Non-pigmented ciliary epithelial cell (primary cell): ENCODE measurements at places on chromosomes 1 and 21.
A peak's percentile ranks its signal among the peaks of the same experiment; 100 is the strongest.

DNA sequence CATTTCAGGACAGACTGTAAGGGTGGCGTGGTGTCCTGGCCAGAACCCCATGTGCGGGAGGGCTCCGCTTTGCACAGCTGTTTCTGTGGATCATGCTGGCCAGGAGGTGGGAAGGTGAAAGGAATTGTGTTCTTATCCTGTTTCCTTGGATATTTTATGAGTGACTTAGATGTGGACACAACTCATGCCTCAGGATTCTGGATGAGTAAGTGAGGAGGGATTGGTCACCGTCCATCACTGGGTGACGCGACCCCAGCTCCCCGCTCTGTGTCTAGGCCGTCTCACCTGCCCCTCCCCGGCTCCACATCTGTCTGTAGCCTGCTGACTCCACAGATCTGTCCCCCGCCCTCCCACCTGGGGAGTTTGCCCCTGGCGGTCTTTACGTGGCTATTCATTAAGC is 48.8 kb downstream of the PIK3CD start:
- DNase-seq, result peak; percentile 63

DNA sequence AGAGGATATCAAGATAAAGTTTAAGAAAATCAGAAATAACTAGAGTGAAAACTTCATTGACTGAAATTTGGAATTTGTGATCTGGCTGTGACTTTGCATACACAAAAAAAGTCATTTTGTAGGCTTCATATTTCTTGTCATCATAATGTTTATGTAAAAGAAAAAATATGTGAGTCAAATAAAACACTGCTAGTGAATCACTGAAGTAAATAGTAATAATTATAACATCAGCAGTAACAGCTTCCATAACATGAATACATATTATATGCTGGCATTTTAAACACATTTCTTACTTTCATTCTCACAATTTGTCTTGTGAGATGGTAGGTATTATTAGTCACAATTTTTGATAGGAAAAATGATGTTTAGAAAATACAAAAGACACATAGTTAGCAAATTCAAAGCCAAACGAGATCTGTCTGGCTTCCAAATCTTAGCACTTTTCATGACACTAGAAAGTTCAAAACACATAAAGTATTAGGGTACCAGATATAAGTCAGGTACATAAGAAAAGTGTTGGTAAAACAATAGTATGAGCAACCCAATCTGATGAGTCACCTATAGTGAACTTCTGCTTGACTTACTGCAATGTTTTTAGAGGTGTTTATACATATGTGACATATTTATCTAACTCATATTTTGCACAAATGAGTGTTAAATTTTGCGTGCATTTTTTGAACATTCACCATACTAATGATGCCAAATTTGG is 241.0 kb upstream of the SNX7 start:
- no peak for DNase-seq

DNA sequence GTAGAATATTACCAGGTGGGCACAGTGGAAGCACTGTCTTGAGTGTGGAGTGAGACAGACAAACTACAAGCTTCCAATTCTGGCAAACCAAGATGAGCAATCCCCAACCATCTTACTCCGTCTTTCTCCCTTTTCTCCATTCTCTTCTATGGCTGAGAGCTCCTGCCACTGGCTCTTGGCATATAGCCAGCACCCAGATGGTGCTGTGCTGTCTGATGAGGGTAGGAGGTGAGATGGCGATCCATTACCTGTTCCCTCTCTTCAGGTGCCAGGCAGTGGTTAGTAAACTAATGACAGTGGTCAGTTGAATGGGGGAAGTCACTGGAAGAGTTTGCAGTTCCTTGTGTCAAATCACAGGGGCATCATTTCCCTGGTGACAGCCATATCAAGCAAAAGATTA is 108.4 kb downstream of the FNBP1L start:
- no peak for DNase-seq

GRCh38 chr1:192065087-192065486 is 93.2 kb upstream of the RGS18 start:
- no peak for DNase-seq

- no peak for DNase-seq
These were observed 103.5 kb upstream of the ZBTB40 start for GRCh38 chr1:22347854-22348760.

- no peak for DNase-seq
These were observed 67.3 kb upstream of the LAPTM5 start for GRCh38 chr1:30824736-30825429.

GRCh38 chr1:198595765-198596164 is 43.1 kb upstream of the PTPRC start:
- no peak for DNase-seq

- no peak for DNase-seq
These were observed 40.0 kb downstream of the S1PR1 start for GRCh38 chr1:101276818-101277217.

GRCh38 chr1:230339033-230339432 is 87.1 kb downstream of the PGBD5 start:
- DNase-seq, result no peak

- DNase-seq, result no peak
These were observed 45.1 kb downstream of the ERI3 start for GRCh38 chr1:44310006-44310405.

GRCh38 chr1:113369040-113369439 is 21.3 kb upstream of the MAGI3 start:
- no peak for DNase-seq

- no peak for DNase-seq
These were observed 212.5 kb downstream of the TOMM20 start for GRCh38 chr1:234915924-234916675.

GRCh38 chr1:21060523-21060922 is 116.2 kb downstream of the EIF4G3 start:
- no peak for DNase-seq

DNA sequence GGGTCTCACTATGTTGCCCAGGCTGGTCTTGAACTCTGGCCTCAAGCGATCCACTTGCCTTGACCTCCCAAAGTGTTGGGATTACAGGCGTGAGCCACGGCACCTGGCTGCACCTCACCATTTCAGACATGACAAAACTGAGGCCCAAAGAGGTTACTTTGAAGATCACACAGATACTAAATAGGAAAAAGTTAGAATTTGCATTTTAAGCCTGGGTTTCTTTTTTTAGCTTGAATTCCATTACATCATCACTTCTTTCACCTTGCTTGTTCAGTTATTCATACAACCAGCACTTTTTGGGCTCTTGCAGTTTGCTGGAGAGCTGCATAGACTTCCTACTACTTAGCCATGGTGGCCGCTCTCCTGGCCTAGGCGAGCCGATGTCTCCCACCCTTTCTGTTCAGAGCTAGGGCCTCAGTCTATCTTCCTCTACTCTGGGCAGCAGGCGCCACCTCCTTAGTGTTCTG is 16.3 kb upstream of the CD2 start:
- DNase-seq, result no peak

DNA sequence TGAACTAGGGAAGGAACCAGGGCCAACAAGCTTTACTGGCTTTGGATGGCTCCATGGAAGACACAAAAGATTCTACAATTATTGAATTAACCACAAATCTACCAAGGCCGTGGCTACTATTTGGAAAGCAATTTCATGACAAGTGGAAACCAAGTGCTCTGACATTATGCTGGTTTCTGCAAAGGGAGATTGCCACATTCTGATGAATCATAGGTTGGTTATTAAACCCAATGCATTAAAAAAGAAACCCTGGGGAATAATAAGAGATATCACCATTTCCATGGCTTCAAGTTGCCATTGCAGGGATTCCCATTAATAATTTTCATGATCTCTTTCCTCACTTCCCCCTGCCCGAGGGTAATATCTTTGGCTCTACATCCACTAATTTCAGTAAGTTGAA is 359.2 kb upstream of the NCAM2 start:
- DNase-seq, result no peak

- DNase-seq, result no peak
These were observed 670.7 kb upstream of the CXADR start for GRCh38 chr21:16841975-16842695.

DNA sequence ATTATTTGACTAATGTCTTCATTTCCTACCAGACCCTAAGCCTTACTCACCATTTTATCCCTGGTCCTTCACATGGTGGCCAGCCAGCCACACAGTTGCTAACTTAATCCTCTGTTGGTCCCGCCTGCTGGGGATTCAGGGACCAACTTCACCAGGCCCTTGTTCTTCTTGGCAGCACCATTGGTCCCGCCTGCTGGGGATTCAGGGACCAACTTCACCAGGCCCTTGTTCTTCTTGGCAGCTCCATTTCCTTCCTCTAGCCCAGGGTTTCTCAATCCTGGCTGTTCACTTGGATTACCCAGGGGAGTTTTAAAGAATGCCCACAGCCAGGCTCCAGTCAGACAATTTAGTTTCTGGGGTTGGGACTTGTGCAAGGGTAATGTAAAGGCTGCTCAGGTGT is 233.1 kb upstream of the CSF3R start:
- DNase-seq, result no peak

- DNase-seq, result no peak
These were observed 649.1 kb upstream of the PLXNA2 start for GRCh38 chr1:208893251-208893650.

GRCh38 chr1:234479866-234480265 is 887 bp upstream of the TARBP1 start:
- no peak for DNase-seq

DNA sequence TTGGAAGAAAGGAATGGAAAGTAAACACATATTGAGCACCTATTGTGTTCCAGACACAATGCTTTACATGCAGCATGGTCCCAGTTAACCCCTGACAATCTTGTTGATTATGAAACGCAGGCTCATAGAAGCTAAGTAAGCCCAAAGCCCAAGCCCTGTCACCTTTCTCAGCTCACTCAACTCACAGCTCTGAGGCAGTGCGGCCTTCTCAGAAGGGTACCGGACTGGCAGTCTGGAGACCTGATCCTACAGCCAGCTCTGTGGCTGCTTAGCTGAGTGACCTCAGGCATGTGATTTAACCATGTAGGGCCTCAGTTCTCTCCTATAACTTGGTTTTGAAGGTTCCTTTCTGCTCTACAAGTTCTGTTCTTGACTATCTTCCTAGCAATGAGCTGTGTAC is 464 bp upstream of the RNASEL start:
- DNase-seq, result no peak

GRCh38 chr1:38586993-38587646 is 272.5 kb downstream of the RRAGC start:
- no peak for DNase-seq

DNA sequence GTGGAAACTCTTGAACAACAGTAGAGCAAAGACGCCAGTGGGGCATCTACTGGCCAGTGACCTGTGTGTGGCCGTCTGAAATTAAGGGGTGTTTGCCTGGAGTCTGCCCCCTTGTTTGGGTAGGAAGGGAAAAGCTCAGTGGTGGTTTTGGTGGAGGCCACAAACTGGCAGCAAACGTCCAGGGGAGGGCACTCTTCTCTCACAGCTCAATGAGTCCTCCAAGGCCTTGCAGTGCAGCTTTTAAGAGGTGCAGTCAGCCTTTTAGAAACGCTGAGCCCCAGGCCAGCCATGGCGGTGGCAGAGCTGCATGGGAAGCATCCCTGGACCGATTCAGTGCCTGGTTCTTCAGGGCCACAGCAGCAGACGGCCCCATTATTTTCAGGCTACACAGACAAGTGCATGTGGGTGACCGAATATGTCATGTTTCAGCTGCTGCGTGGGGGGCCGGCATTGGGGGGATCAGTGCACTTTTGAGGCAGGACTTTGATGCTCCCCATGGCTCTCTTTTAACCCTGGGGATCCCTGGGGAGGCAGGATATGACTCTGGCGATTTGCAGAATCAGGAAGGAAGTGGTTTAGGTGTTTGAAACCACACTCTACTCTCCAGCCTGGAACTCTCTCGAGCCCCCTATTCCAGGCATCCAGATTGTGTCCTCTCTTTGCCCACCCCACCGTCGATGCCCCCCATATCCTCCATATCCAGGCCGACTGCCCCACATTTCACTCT is 414.0 kb downstream of the PRDM2 start:
- DNase-seq, result peak; percentile 6

GRCh38 chr1:13582713-13583443 is 754 bp upstream of the PDPN start:
- no peak for DNase-seq

GRCh38 chr1:235892202-235892601 is 25.5 kb upstream of the LYST start:
- DNase-seq, result no peak

DNA sequence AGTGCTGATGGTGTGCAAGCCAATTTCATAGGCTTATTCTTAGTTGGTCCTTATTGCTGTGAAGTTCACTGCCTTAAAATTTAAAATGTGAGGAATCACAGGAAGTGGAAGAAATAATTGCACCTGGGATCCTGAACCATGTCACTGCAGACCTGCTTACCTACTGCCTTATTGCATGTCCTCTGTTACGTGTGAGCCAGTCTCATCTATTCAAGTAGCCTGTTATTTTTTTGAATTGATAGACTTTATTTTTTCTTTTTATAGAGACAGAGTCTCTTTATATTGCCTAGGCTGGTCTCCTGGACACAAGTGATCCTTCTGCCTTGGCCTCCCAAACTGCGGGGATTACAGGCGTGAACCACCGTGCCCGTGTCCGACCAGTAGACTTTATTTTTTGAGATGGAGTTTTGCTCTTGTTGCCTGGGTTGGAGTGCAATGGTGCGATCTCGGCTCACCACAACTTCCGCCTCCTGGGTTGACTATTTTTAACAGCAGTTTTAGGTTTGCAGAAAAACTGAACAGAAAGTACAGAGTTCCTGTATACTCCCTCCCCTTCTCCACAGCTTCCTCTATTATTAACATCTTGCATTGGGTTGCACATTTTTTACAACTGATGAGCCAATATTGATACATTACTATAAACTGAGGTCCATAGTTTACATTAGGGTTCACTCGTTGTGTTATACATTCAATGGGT is 14.0 kb upstream of the DISC1 start:
- DNase-seq, result no peak

DNA sequence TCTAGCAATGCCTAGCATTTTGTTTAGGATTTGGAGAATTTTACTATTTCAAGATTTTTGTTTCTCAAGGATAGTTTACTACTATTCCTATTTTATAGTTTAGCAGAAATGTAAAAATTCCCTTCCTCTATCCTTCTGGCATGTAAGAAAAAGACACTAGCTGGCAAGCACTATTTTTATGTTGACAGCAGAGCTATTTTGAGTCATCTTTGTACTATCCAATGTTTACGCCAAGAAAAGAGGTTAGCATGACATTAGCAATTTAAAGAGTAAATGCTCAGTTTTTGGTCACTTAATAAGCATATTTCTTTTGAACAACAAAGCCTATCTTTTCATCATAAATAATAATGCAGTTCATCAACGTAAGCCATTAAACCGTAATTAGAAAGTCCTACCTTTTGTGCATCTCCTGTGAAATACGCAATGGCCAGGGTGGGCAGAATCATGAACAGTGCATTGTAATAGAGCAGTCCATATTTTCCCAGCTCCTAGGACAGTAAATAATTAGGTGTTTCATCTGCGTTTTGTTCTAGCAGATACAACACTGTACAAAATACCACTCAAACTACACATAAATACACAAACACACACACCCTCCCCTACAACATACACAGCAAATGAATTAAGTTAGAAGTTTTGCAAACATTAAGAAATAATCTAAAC is 12.0 kb downstream of the SLC35D1 start:
- no peak for DNase-seq
